ENCODE measurements at places on chromosomes 12 and 14. TPM values are rescaled to one million over a fixed set of nuclear protein-coding genes. Genes with fewer than 3 reads are reported as not detected.

- no peak for DNase-seq
Observed at GRCh38 chr12:32249777-32250176, 143.1 kb downstream of the BICD1 start.

KLHDC1 gene
- 7.6 TPM for polyA plus RNA-seq

CCDC196 gene
- polyA plus RNA-seq, result not detected

- DNase-seq, result no peak
Observed at GRCh38 chr14:35814371-35815005, 5.4 kb upstream of the RALGAPA1 start.

LRP1-AS gene
- polyA plus RNA-seq, result 0.24 TPM

- no peak for DNase-seq
Observed at GRCh38 chr12:13218641-13219040, 22.1 kb downstream of the EMP1 start.

DNA sequence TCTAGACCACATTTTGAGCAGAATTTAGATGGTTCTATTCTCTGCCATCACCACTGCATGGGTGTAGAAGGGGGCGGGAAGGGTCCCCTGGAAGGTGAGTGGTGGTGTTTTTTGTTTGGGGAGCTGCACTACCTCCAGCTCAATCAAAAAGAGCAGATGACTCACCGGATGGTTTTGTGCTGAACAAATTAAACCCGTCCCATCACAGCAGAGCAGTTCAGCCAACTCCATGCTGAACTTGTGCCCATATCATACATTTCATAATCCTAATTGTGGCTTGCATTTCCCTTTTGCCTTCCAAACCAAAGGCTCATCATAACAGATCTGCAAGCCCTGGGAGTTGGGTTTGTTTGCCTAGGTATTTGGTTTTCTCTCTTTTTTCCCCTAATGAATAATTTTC lies 53.0 kb upstream of the RPH3A start:
- DNase-seq, result no peak

GRCh38 chr12:39830171-39830570 lies 210.6 kb upstream of the ABCD2 start:
- no peak for DNase-seq

GRCh38 chr14:61197416-61197815 lies 83.7 kb downstream of the TMEM30B start:
- DNase-seq, result no peak

ACOT6 gene
- not detected for polyA plus RNA-seq

GRCh38 chr12:101616027-101616494 lies 21.3 kb downstream of the MYBPC1 start:
- DNase-seq, result no peak

SLC25A47 gene
- not detected for polyA plus RNA-seq

CCDC91 gene
- 25.5 TPM for polyA plus RNA-seq

DNA sequence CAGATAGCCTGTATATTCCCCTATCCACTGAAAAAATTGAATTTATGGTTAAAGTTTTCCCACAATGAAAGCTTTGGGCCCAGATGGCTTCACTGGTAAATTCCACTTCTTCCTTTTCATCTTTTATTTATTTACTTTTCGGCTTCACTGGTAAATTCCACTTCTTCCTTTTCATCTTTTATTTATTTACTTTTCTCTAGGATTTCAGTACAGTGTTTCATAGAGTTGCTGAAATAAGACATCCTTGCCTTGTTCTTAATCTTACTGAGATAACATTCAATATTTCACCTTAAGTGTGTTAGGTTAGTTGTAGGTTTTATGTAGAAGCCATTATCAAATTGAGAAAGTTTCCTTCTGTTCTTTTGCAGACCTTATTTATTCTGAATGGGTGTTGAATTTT lies 18.9 kb upstream of the KLRG1 start:
- no peak for DNase-seq

DNA sequence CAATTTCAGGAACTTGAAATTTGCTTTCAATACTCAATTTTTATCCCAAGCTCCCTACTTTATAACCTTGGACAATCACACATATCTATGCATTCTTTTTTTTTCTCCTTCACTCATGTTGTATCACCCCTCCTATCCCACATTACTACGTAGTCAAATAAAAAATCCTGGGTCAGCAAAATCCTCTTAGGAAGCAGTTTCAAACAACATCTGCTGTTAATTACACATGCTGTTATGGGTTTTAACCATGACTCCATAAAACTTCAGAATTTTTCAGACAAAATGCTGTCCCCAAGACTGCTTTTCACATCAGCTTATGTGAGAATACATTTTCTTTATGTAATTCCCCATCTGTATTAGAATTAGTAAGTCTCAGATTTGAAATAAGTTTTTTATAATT lies 61.7 kb downstream of the LRFN5 start:
- DNase-seq, result no peak

- DNase-seq, result peak; percentile 1
Observed at GRCh38 chr14:105582639-105583038, 56.3 kb downstream of the TMEM121 start.

DTD2 gene
- 19.3 TPM for polyA plus RNA-seq

DNA sequence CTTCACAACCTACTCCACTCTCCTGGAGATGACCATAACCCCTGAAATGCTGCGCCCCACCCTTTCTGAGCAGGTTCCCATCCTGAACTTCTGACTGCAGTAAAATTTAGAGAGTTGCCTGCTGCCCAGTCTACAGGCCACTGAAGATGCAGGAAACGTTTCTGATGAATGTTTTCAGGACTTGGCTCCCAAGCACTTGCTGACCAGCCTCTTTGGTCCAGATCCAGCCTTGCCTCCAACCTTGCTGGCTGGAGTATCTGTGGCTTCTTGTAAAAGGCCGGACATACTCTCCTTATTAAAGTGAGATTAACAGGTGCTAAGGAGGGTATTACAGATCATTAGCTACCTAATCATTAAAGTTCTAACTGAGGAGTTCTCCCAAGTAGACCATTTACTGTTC lies 70.3 kb upstream of the STXBP6 start:
- DNase-seq, result no peak

TMTC3 gene
- polyA plus RNA-seq, result 24.4 TPM

GRCh38 chr14:46404865-46405811 lies 246.4 kb downstream of the RPL10L start:
- no peak for DNase-seq

DNA sequence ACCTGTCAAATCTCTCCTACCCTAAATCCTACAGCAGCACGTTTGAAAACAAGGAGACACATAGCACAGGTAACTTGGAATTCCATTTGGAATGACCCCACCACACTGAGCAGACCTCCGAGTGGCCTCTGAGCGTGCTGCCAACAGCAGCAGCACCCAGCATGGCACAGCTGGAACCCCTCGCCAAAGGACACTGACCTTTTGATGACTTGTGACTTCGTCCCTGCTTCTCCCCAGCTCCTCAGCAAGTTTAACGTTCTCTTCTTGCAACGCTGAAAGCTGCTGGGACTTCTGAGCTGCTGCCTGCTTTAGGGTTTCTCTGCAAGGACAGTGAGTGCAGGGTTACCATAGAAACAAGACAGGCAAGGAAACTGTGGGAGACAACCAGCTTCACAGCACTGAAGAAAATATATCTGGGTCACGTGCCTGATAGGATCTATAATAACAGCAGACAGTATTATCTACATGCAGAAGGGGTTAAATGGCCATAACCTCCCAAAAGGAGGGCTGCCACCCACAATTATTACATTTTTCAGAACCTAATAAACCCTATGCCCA lies 43.3 kb upstream of the VPS33A start:
- no peak for DNase-seq

FAM222A gene
- 4.0 TPM for polyA plus RNA-seq

SSPN gene
- polyA plus RNA-seq, result 15.3 TPM

DNA sequence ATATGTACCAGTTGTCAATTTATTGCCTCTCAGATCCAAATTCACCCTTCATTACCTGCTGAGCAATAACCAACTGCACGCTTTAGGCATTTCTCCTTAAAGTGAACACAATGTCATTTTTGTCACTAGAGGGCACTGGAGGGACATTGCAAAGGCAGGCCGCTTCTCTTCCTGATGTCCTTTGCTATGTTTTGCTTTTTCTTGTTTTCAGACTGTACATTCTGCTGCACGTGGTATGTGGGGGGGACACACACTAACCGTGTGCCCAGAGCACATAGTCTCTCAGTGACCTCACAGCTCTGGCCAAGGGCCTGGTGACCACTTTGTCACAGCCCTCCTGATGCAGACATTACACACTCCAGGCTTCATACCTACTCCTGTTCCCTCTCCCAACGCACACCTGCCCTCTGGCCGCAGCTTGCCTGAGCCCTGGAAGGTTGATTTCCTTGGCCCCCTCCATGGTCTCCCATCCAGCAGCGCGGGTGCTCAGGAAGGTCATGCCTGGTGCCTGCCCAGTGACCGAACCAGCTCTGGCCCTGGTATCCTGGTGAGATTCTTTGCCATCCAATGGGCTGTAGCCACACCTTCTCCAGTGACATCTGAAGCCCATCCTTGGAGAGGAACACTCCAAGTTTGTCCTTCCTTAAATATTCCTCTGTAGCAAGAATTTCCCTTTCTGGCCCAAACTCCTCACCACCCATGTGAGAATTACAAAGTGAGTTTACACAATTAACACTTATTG lies 39.9 kb downstream of the MYO1H start:
- DNase-seq, result no peak

- DNase-seq, result peak; percentile 61
Observed at GRCh38 chr12:80837342-80837978, 100.3 kb downstream of the LIN7A start.

DNA sequence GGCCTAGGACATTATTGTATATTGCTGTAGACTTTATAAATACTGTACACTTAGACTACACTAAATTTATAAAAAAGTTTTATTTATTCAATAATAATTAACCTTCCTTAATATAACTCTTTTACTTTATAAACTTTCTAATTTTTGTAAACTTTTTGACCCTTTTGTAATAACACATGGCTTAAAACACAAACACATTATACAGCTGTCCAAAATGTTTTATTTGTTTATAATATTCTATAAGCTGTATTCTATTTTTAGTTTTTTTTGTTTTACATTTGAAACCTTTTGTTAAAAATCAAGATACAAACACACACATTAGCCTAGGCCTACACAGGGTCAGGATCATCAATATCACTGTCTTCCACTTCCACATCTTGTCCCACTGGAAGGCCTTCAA lies 190.0 kb downstream of the BMP4 start:
- no peak for DNase-seq

DNA sequence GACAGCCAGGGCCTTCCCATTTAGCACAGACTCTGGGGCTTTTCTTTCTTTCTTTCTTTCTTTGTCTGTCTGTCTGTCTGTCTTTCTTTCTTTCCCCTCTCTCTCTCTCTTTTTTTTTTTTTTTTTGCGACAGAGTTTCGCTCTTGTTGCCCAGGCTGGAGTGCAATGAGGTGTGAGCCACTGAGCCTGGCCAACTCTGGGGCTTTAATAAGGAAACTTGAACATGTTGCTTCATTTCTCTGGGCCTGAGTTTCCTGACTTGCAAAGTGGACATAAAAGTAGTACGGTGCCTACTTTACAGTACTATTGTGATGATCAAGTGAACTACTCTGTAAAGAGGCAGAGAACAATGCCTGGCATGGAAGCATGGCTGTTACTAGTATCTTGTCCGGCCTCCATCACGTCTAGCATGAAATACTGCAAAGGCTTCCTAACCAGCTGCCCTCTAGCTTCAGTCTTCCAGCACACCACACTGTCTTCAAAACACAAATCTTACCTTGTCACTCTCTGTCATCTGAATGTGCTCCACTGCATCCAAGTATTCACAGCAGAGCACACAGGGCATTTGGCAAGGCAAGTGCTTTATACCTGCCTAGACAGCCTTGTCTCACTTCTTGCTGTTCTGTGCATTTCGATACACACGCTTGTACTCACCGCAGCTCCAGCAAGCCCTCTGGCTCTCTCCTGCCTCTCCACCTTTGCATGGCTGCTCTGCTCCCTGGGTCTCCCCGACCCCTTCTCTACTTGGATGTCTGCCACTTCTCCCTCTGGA lies 96.7 kb downstream of the IRF2BPL start:
- DNase-seq, result no peak

GRCh38 chr14:77516126-77516525 lies 17.5 kb upstream of the ISM2 start:
- no peak for DNase-seq

DNA sequence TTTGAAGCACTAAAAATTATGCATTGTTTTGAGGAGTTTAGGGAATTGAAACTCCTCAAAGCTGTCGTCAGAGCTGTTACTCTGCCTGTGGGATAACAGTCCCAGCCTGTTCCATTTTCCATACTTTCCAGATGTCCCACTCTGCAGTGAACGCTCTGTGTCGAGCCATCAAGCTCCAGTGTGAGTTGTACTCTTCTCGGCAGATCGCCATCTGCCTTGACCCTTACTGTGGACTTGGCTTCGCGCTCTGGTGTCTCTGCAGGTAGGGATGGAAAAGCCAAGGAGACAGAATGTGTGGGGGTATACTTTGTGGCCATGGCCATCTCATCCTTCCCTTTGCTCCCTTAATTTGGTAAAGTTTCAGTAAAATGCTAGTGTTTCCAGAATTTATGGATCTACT lies 35.5 kb upstream of the ATF1 start:
- no peak for DNase-seq

GRCh38 chr12:117047810-117048584 lies 51.2 kb downstream of the TESC start:
- peak; percentile 47 for DNase-seq

- no peak for DNase-seq
Observed at GRCh38 chr12:67018105-67018504, 251.1 kb upstream of the CAND1 start.

DNA sequence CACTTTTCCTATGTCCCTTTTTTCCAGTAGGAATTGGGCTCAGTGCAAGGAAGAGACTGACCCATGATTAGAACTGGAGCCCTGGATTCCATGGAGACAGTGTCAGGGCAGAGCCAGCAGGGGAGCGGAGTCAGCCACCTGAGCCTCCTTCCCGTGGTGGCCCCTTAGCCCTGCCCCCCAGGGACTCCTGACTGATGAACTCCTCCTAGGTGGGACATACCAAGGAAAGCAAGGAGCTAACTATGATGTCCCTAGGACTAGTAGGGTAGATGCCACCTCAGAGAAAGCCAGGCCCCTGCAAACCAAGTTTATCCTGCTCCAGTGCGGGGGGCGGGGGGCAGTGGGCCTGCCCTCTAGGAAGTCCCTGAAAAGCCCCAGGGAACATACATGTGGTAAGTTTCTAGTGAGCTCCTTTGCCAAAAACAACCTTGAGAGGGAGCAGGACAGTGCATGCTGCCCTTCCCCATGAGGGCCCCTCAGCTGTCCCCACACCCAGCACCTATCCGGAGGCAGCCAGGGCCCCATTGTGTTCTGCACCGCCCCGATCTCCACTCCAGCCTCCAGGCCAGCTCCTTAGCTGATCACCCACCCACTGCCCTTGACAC lies 6.2 kb upstream of the COL2A1 start:
- DNase-seq, result no peak

DNA sequence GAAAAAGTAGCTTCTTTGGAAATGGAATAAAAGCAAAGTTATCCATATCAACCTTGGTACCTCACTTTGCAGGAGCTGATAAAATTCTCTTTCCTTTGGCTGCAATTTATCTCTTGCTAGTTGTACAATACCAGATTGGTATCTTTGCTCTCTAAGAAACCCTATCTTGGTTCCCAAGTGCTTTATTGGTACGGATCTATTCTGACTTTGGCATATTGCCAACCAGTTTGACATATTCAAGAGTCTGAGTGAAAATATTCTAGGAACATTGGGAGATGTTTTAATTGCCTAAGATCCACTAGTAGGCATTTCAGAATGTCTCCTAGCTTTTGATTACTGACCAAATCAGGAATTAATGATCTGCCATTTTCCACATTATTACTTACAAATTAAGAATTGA lies 167.2 kb upstream of the ATP2B1 start:
- DNase-seq, result no peak

All from left lung (tissue), 14 donors.